ENCODE measurements at places on chromosomes 5 and 9.

DNA sequence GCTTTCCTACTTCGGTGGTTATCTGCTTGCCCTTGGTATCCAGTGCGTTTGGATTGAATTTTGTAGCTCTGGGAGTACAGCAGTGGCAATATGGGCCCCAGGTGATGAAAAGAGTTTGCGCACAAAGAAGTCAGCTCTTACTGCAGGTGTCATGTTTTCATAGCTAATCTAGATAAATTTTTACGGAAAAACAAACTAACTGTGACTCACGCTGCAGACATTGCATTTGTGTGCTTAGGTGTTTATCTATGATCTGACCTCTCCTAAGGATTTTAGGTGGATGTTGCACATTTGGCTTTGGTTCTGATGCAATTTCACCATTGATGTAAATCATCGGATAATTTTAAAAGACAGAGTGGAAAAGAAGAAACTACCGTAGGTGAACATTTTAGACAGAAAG, 92.1 kb downstream of the VCAN start:
- H3K27ac ChIP-seq = no peak overlapping the region
- 0 out of 2 replicates have a peak, but pooled peaks cover 4% of the 10 kb centered on the region for H3K4me1 ChIP-seq
- no peak overlapping the region for H3K4me3 ChIP-seq
- H3K27me3 ChIP-seq = no peaks in the 10 kb centered on the region
- H3K36me3 ChIP-seq = no peaks in the 10 kb centered on the region
- DNase-seq = no peak

GRCh38 chr5:19172926-19173470, 815.0 kb downstream of the CDH18 start:
- no peaks in the 10 kb centered on the region for H3K36me3 ChIP-seq
- H3K4me3 ChIP-seq = no peak overlapping the region
- DNase-seq = no peak

DNA sequence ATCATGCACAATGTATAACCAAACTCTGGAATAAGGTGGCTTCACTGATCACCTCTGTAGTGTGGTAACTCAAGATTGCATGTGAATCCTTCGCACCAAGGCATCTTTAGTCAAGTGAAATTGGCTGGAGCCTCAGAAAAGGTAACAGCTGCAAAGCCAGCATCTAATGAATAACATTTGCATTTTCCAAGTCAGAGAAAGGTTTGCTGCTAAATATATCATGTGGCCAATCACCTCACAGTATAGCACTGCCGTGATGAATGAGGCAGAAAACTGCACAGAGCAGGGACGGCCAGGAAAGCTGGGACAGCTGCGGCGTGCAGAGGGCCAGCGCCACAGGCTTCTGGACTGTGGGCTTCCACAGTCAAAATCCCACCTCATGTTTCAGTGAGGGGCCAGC, 18.5 kb downstream of the MRPS27 start:
- no peak overlapping the region for H3K27ac ChIP-seq
- H3K4me3 ChIP-seq = no peak overlapping the region
- peaks cover 20% of the 10 kb centered on the region for H3K4me1 ChIP-seq

DNA sequence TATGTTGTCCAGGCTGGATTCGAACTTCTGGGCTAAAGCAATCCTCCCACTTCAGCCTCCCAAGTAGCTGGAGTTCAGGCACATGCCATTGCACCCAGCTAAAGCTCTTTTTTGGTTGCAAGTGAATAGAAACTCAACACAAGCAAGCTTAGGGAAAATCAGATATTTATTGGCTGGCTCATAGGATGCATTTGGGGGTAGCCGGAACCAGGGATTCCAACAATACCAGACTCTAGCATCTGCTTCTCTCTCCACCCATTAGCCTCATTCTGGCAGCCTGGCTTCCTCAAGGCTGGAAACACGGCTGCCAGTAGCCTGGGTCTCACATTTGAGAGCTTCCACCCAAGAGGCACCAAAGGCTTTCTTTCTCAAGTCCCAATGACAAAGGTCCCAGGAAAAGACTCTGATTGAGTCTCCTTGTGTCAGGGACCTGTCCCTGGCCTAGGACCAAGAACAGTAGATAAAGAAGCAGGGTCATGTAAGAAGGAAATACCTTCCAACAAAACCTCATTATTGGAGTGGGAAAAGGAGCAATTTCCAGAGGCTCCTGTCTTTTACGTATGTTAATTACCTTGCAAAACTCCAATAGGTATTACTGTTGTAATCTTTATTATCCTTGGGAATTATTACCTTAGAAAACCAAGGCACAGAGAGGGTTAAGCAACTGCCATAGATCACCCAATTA, 23.0 kb upstream of the B4GALT1 start:
- DNase-seq = no peak
- H3K4me1 ChIP-seq = 0 out of 2 replicates have a peak, but pooled peaks cover 5% of the 10 kb centered on the region
- no peak overlapping the region for H3K27ac ChIP-seq
- no peaks in the 10 kb centered on the region for H3K36me3 ChIP-seq

DNA sequence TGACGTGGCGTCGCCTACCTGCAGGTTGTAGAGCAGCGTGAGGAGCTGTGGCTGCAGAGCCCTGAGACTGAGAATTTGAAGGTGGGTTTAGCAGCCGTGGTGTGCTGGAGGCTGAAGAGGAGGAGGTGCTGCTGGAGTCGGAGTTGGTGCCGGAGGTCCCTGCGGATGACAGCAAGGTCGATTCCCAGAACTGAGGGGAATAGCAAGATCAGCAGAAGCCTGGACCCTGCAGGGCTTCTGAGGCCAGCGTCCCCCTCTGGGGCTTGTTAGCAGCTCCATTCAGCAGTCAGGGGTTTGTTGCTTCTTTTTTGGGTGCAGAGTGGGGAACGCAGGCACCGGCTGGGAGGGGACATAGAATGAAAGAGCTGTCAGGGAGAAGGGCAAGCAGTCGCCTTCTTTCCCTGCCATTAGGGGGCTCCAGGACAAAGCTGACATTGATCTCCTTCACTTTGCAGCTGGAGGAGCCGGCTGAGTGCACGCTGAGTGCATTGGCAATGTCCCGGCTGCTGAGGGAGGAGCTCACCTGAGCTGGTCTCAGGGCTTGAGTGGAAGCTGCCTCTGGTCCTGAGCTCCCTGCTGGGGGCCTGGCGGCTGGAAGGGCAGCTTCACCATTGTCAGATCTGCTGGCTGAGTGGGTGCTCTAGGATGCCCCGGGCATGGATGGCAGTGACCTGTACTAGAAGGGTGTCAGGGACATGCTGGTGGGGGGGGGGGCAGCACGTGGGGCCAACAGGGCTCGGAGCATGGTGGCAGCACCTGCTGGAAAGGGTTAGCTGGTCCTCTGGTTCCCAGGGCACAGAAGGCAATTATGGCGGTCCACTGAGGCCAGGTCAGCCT, 20.8 kb downstream of the OBP2B start:
- no peak overlapping the region for H3K27ac ChIP-seq
- H3K36me3 ChIP-seq = no peaks in the 10 kb centered on the region
- no peak overlapping the region for H3K4me3 ChIP-seq
- H3K27me3 ChIP-seq = peaks cover 78% of the 10 kb centered on the region

GRCh38 chr5:88664645-88665044, 218.3 kb downstream of the MEF2C start:
- H3K4me1 ChIP-seq = peaks cover 27% of the 10 kb centered on the region
- no peak overlapping the region for H3K27ac ChIP-seq
- H3K27me3 ChIP-seq = no peaks in the 10 kb centered on the region
- H3K36me3 ChIP-seq = no peaks in the 10 kb centered on the region

DNA sequence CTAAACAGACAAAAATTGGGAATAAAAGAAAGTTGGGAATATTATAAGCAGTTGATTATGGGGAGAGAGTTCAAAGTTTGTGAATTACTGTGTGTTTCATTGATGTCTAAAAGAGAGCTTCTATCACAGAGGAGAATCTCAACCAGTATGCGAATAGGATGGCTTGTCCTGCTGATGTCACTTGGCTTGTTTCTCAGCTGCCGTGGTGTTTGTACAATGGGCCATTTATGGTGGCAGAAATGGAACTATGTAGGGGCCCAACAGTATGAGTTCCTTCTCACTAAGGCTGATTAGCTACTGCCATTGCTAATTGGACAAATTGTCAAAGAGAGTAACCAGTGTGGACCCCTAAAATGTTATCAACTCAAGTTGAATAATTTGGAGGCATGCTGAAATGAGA, 103.9 kb downstream of the ST8SIA4 start:
- no peaks in the 10 kb centered on the region for H3K4me1 ChIP-seq
- no peaks in the 10 kb centered on the region for H3K27me3 ChIP-seq
- no peak overlapping the region for H3K27ac ChIP-seq
- DNase-seq = no peak

DNA sequence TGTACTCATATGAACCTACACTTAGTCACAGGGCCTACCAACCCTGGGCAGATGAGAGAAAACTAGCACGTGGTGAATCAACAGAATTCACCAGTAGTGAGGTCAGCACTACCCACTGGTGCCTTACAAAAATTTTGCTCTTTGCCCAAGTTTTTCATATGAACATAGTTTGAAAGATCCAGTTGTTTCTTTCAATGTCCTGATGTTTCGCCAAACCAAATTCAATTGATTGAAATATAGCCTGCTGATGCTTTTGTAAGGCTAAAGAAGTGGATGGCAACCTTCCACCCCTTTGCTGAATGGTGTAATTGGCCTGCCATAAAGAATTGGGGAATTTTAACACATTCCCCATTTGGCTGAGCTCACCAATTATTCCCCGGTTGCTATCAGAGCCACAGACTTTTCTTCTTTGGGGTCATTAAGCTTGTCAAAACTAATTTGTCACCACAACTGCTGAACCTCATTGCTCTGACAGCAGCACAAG, 339.2 kb downstream of the GLIS3 start:
- H3K27ac ChIP-seq = no peak overlapping the region
- no peaks in the 10 kb centered on the region for H3K27me3 ChIP-seq
- H3K4me3 ChIP-seq = no peak overlapping the region
- DNase-seq = no peak

- H3K4me3 ChIP-seq = no peak overlapping the region
- no peaks in the 10 kb centered on the region for H3K27me3 ChIP-seq
- H3K4me1 ChIP-seq = no peaks in the 10 kb centered on the region
- DNase-seq = no peak
Observed at GRCh38 chr5:122653087-122654017, 121.5 kb upstream of the SNX2 start.

- DNase-seq = no peak
- H3K27ac ChIP-seq = no peak overlapping the region
- H3K36me3 ChIP-seq = no peaks in the 10 kb centered on the region
- no peaks in the 10 kb centered on the region for H3K27me3 ChIP-seq
Observed at GRCh38 chr9:89247431-89248353, 63.3 kb upstream of the CKS2 start.

- no peaks in the 10 kb centered on the region for H3K36me3 ChIP-seq
- H3K4me1 ChIP-seq = no peaks in the 10 kb centered on the region
- no peak for DNase-seq
Observed at GRCh38 chr9:134922066-134922931, 4.6 kb upstream of the FCN1 start.

DNA sequence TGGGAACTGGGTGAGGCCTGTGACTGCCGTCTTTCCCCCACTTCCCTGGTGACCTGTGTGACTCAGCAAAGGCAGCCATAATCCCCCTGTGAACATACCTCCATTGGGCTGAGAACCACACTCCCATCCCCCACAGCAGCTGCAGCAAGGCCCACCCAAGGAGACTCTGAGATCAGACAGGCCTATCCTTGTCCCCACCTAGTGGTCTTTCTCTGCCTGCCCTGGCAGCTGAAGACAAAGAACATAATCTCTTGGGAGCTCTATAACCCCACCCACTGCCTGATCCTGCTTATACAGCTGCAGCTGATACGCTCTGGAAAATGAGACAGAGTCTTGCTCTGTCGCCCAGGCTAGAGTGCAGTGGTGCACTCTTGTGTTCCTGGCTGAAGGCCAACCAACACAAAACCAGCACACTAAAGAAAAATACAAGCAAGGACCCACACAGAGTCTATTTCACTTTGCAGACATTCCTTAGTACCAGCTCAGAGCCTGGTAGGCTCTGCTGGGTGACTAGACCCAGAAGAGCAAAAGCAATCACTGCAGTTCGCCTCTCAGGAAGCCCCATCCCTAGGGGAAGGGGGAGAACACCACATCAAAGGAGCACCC, 106.7 kb downstream of the MCTP1 start:
- no peak overlapping the region for H3K4me3 ChIP-seq
- no peak for DNase-seq
- no peaks in the 10 kb centered on the region for H3K4me1 ChIP-seq
- H3K27me3 ChIP-seq = no peaks in the 10 kb centered on the region

GRCh38 chr5:150626853-150627276, 13.6 kb upstream of the SYNPO start:
- H3K4me3 ChIP-seq = no peak overlapping the region
- peaks cover 3% of the 10 kb centered on the region for H3K27me3 ChIP-seq
- H3K27ac ChIP-seq = no peak overlapping the region
- DNase-seq = no peak
- H3K36me3 ChIP-seq = no peaks in the 10 kb centered on the region

DNA sequence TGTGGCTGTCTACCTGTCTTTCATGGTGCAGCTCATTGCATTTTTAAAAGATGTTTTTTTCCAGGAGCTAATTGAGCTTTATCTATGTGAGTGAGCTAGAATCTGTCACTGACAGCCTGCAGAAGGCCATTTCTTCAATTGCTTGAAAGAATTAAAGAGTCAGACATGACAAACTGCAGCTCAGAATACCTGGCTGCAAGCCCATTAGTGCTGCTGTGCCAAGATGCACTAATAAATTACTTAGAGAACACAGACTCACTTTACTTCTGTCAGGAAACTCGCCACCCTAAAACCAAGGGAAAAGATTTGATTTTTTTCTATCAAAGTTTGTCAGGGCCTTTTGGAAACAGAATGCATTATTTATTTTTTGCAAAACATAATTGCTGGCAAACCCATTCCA, 368.3 kb downstream of the CAAP1 start:
- no peak overlapping the region for H3K4me3 ChIP-seq
- no peak for DNase-seq
- no peaks in the 10 kb centered on the region for H3K27me3 ChIP-seq

DNA sequence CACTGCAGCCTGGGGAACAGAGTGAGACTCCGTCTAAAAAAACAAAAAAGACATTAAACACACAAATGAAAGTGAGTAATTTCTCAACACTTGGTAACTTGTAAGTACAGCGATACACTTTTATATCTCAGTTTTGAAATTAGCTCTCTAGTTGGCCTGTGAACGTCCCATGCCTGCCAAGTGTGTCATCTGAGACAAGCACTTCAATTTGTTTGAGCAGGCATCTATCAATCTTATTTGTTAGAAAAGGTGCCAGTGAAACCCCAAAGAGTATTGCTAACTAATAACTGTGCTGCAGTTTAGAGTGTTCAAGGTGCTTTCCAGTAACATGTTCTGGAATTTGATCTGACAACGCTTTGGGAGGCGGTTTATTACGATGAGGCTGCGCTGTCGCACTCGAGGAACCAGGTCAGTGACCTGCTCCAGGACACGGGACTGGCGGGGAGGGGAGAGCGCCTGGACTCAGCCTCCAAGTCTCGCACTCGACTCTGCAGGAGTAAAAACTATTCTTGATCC, 1.1 kb upstream of the SPIN1 start:
- peak overlapping the region; percentile 97 for H3K4me3 ChIP-seq
- H3K4me1 ChIP-seq = peaks cover 7% of the 10 kb centered on the region
- peak; percentile 59 for DNase-seq
- H3K36me3 ChIP-seq = no peaks in the 10 kb centered on the region
- H3K27me3 ChIP-seq = no peaks in the 10 kb centered on the region

- H3K27me3 ChIP-seq = no peaks in the 10 kb centered on the region
- no peak for DNase-seq
- H3K27ac ChIP-seq = no peak overlapping the region
- no peaks in the 10 kb centered on the region for H3K4me1 ChIP-seq
- H3K36me3 ChIP-seq = no peaks in the 10 kb centered on the region
- H3K4me3 ChIP-seq = no peak overlapping the region
Observed at GRCh38 chr9:126348911-126349550, 22.4 kb downstream of the MVB12B start.

Measured in MM.1S (cell line).